Neural crest cell (in vitro differentiated cells): ENCODE measurements at places on chromosomes 11 and 22. TPM values are rescaled to one million over a fixed set of nuclear protein-coding genes. Genes with fewer than 3 reads are reported as not detected.

Gene COX8A
- 349 and 389 TPM in 2 replicates for total RNA-seq

Gene SSRP1
- 280 TPM in 2 replicates for total RNA-seq

Gene MYBPC3
- total RNA-seq = not detected in 2 replicates

Gene BLID
- not detected in 2 replicates for total RNA-seq

Gene USH1C
- not detected in 2 replicates for total RNA-seq

Gene C1QTNF4
- 18.9 and 21.4 TPM in 2 replicates for total RNA-seq
